ENCODE measurements at places on chromosomes 2 and 18. TPM values are rescaled to one million over a fixed set of nuclear protein-coding genes. Genes with fewer than 3 reads are reported as not detected.

TMEM198 gene
- total RNA-seq: 0.69 TPM

CNRIP1 gene
- 20.0 TPM for total RNA-seq

RSAD2 gene
- total RNA-seq: 12.0 TPM

DHRS9 gene
- 219 TPM for total RNA-seq

COL6A3 gene
- 235 TPM for total RNA-seq

TBR1 gene
- total RNA-seq: not detected

SULT1C2 gene
- total RNA-seq: not detected

SKA1 gene
- 1.0 TPM for total RNA-seq

ZFAND2B gene
- total RNA-seq: 88.5 TPM

TANC1 gene
- total RNA-seq: 30.7 TPM

MRPL44 gene
- total RNA-seq: 31.9 TPM

STK17B gene
- 55.1 TPM for total RNA-seq

TDRD15 gene
- total RNA-seq: not detected

COL3A1 gene
- total RNA-seq: 68.2 TPM

POTEE gene
- total RNA-seq: 0.12 TPM

CNGA3 gene
- total RNA-seq: 0.20 TPM

TRIM43 gene
- not detected for total RNA-seq

MEX3C gene
- total RNA-seq: 30.1 TPM

SIX3 gene
- total RNA-seq: not detected

PFN4 gene
- not detected for total RNA-seq

CNDP1 gene
- 0.32 TPM for total RNA-seq

SLC4A3 gene
- total RNA-seq: 0.29 TPM

MAL gene
- total RNA-seq: 1.4 TPM

GALNT3 gene
- total RNA-seq: 33.4 TPM

IGFBP2 gene
- total RNA-seq: 57.2 TPM

CABLES1 gene
- total RNA-seq: 13.0 TPM

UGT1A5 gene
- total RNA-seq: 2.1 TPM

ALK gene
- total RNA-seq: 0.07 TPM

Data from mucosa of descending colon (tissue), 3 donors.